ENCODE measurements at places on chromosomes 5 and 9.
A peak's percentile ranks its signal among the peaks of the same experiment; 100 is the strongest.

GRCh38 chr9:7536310-7536939, 263.2 kb downstream of the DMAC1 start:
- DNase-seq = no peak

DNA sequence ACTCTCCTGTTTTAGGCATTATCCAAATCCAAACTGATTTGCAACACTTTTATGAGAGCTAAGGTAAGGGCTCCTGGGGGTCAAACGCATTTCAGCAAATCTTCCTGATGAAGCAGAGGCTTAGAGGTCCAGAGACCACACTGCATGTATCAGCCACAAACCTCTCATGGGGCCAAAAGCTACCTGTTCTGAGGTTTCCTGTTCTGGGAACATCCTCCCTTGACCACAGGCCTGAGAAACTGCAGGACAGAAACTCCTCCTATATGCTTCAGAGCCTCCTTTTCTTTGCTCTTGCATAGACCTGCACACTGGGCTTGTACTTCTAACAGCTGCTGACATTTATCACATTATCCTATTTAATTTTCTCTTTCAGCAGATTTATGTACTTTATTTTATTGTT, 92.6 kb downstream of the OR2K2 start:
- DNase-seq = no peak

DNA sequence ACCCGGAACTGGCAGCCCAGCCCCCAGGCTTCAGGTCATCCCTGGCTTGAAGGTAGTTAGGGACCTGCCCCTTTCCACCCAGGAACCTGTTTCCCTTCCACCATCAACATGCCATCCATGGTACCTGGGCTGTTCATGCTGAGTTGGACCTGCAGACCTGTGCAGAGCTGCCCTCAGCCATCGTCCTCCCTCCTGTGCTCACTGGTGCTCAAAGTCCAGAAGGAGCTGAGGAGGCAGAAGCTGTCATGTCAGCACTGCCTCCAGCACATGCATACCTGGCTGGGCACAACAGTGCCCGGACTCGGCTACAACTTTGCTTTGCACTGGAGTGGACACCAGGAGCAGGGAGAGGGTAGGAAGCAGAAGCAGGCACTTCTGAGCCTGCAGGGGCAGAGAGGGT, 36.2 kb downstream of the BTNL8 start:
- DNase-seq = no peak

- no peak for DNase-seq
Observed at GRCh38 chr9:129145841-129146292, 32.2 kb downstream of the IER5L start.

DNA sequence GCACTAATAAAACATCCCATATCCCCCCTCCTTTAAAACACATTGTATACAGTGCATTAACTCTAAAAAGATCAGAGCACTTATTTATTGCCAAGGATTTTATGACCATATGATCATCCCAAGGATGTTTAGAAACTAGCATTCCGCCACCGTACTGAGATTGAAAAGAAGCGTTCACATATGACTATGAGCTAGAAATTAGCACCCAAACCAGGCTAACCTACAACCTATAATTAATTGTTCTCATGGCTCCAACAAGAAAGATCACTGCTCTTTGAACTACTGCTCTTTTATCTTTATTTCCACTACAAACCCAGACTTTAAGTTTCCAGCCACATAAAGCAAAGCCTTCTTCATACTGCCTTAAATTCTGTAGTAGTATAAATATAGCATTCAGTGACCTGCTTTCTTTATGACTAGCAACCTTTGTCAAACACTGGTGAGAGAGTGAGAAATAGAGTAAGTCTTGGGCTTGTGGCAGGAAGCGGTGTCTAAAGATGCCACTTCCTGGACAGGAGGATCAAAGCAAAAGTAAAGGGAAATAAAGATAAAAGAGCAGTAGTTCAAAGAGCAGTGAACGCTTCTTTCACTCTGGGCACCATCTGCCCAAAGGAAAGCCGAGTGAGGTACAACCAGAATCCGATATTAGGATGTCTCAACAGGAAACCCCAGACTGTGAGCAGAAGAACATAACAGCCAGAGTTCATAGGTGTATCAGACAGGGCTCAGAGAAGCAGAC, 151.1 kb upstream of the ERCC6L2 start:
- DNase-seq = no peak

DNA sequence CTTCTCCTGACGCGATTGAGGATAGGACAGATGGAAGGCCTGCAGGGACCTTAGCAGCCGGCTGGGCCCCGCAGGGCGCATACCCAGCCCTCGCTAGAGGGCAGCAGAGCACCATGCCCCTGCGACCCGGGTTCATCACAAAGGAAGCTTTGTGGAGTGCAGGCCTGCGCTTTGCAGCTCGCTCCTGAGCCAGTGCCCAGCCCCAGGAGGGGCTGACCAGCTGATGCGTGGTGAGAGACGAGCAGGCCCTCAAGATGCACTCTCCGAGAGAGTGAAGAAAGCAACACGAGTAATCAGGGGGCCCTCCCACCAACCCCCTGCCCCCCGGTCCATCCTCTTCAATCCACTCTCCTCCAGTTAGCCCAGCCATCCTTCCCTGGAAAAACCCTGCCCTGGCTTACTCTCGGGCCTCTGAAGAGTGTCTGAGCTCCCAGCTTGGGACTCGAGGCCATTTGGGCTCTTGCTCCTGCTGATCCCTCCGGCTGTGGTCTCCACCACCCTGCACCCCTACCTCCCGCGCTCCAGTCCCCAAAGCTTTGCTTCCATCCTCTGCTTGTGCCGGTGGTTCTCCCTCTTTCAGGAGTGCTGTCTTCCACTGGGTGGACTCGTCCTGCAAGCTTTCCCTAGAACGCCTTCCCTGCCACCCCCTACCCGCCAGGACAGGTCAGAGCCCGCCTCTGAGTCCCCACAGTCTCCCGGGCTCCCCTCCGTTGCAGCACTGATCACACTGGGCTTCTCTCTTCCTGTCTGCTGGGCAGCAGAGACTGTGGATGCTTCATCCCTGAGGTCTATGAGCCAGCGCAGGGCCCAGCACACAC, 9.1 kb upstream of the KIF12 start:
- peak; percentile 14 for DNase-seq

GRCh38 chr5:24080046-24080445, 564.7 kb downstream of the CDH10 start:
- no peak for DNase-seq

GRCh38 chr5:69374911-69375446, 5.4 kb downstream of the RAD17 start:
- DNase-seq = no peak

GRCh38 chr5:100731768-100732167, 171.3 kb downstream of the ST8SIA4 start:
- no peak for DNase-seq

GRCh38 chr9:6330958-6331634, 2.9 kb downstream of the TPD52L3 start:
- no peak for DNase-seq

DNA sequence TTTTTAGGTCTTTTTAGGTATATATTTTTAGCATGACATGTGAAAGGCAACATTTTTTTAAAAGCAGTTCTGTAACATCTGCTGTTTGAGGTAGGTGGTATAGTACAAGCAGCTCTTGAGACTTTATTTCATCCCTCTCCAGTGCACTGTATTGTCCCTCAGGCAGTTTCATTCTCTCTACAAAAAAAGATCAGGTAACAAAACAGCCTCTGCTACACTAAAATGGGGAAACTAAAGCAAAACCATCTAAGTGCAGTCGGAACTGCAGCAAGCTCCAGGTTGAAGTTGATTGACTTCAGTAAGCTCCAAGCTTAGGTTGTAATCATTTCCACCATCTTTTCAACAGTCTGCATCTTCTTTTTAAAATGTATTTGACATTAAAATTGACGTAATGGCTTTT, 195.6 kb downstream of the DEPDC1B start:
- no peak for DNase-seq

DNA sequence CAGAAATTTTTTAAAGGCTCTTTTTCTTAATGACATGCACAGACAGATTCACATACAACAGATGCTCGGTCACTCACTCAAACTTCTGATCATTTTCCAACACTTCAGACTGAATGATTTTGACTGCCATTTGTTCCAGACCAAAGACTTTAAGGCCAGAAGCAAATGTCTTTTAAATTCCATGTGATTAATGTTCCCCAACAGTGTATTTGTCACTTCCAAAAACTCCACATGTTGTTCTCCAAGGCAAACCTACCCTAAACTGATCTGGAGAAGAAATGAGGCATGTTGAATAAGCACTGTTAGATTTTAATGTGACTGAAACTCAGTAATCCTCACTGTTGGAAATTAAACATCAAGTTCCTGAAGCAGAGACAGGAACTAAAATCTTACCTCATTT, 366.7 kb downstream of the GABRG2 start:
- DNase-seq = no peak

GRCh38 chr9:35042081-35042604, 30.3 kb downstream of the VCP start:
- DNase-seq = no peak

DNA sequence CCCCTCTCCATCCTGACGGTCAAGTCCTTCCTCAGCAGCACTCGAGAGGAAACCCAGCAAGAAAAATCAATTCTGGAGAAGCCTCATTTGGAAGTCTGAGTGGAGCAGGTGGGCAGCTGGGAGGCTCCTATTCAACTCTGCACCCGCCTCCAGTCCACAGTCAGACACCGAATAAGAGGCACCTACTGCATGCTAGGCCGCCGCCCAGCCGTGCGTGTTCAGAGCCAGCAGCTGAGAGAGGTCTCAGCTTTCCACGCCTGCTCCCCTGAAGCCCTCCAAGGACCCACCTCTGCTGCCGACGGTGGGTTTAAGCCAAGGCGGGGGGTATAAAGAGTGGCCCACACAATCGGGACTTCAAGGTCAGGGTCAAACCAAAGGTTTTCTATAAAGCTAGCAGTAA, 41.9 kb downstream of the VAV2 start:
- no peak for DNase-seq

DNA sequence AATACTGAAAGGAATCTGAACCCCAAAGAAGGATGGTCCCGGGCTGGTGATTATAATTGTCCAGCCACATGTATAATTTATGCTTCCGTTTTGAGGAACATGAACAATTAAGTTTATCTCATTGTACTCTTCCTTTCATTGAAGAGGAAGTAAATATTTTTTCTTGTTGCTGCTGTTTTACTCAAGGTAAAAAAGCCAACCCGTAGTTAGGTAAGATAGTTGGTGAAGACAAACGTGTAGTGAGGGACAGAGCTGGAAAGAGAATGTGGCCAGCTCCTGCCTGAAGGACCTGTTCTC, 5.1 kb downstream of the RCL1 start:
- DNase-seq = no peak

- DNase-seq = no peak
Observed at GRCh38 chr5:126056352-126056751, 366.9 kb upstream of the GRAMD2B start.

DNA sequence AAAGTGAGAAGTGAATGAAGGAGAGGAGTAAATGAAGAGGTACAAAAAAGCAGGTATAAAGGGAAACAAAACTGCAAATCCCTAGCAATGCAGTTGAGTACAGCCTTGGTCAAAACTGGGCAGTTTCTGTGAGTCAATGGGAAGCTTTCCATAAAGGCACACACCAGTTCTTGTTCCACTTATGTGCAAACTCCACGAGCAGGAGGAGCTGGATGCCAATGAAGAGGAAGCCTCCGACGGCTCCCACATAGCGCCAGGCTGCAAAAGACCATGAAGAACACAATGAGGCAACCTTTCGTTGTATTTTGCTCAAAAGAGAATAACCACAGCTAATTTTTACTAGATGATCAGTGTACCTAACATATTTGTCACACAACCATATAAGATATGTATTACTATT, 81.1 kb downstream of the SERINC5 start:
- DNase-seq = no peak

DNA sequence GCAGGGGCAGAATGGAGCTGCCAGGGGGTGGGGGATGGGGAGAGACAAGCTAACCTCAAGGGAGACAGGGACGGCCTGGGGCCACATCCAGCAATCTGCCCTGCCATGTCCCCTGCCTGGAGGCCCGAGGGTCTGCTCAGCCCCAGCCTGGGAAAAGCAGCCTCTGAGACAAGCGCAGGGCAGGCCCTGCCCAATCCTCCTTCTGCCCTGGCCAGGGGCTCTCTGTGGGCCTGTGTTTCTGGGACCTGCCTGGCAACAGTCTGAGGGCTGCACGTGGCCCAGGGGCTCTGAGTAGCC, 13.9 kb upstream of the QSOX2 start:
- no peak for DNase-seq

DNA sequence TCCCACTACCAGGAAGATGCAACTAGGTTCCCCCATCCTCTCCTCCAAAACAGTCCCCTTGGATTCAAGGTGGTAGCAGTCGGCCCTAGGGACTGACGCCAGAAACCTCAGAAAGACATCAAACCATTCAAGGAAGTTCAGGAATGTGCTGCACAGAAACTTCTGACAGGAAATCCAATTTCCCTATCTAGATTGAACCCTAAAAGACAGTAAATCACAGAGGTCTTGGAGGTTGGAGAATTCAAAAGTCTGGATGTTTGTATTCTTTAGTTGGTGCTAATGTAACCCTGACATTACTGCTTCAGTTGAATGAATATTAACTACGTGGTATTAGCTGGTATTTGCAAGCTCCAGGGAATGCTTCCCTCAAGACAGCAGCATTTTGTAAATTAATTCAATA, 125.3 kb downstream of the SYK start:
- no peak for DNase-seq

GRCh38 chr5:135341016-135341666, 57.9 kb downstream of the MACROH2A1 start:
- DNase-seq = no peak

DNA sequence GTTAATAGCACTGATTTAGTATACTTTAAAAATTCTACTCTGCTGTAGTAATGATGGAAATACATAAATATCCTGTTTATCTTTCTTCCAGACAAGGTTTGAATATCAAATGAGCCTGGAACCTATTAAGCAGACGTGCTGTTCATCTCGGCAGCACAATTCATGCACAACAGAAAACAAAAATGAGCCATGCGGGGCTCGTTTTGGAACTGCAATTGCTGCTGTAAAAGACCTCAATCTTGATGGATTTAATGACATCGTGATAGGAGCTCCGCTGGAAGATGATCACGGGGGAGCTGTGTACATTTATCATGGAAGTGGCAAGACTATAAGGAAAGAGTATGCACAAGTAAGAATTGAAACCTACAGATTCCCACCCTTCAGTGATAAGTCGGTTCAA, 79.1 kb upstream of the ITGA2 start:
- DNase-seq = no peak
